Head of caudate nucleus (tissue), 42 donors: ENCODE measurements at places on chromosomes 7 and 10.

- no peak for DNase-seq
These were observed 31.9 kb downstream of the DUSP5 start for GRCh38 chr10:110529596-110530011.

DNA sequence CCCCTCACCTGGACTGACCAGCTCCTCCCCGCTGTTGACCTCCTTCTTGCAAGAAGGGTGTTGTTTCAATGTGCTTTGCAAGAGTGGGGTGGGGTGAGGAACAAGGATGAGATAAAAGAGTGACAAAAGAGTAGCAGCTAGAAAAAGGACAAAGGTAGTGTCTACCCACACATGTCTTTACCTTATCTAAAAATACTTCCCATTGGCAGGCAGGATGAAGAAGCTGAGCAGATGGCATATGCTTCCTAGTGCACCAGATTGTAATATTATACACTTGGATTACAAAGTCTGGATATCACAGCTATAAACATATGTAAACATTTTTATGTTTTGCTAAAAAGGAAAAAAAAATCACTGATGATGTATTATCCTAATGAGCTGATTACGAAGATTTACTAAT, 34.5 kb downstream of the CHN2 start:
- no peak for DNase-seq

GRCh38 chr7:138105221-138105620, 29.0 kb downstream of the AKR1D1 start:
- DNase-seq: no peak

- peak; percentile 91 for DNase-seq
These were observed 1.2 kb upstream of the LZTS2 start for GRCh38 chr10:100998183-100998990.

DNA sequence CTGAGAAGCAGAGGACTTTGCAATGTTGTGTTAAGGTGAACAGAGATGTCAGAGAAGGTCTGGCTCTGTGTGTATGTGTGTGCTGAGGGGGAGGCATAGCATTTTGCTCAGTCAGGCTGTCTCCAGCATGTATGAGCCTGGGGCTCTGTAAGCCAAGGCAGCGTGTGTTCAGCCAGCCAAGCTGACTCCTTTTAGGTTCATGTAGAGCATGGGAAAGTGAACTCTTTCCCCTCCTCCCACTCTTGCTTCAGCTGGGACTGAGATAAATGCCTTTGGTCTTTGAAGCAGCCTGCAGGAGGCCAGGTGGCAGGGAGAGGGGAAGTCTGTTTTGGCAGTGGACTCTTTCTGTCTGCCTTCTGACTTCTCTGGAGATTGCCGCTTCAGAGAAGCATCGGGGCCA, 3.8 kb downstream of the SFXN2 start:
- no peak for DNase-seq

- no peak for DNase-seq
These were observed 48.5 kb upstream of the ARL4A start for GRCh38 chr7:12638851-12639456.

DNA sequence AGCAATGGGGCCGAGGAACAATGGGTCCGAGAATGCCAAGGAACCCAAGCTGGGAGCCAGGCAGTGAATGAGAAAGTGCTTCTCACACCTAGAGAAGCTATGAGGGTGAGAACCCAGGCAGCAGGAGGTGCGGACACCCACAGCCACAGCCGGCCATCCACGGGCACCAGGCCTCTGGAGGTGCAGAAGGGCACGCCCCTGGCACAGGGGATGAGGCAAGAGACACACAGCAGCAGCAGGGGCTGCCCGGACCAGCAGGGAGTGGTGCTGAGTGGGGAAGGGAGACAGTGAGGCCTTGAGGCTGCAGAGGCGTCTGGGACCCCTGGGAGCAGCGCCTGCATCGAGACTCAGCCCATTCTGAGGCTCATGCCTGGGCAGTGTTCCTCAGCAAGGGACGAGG, 135.3 kb downstream of the MAD1L1 start:
- no peak for DNase-seq

- no peak for DNase-seq
These were observed 12.5 kb upstream of the ARPC1A start for GRCh38 chr7:99313204-99313573.

- DNase-seq: no peak
These were observed 554.9 kb downstream of the TCERG1L start for GRCh38 chr10:130756651-130757050.

DNA sequence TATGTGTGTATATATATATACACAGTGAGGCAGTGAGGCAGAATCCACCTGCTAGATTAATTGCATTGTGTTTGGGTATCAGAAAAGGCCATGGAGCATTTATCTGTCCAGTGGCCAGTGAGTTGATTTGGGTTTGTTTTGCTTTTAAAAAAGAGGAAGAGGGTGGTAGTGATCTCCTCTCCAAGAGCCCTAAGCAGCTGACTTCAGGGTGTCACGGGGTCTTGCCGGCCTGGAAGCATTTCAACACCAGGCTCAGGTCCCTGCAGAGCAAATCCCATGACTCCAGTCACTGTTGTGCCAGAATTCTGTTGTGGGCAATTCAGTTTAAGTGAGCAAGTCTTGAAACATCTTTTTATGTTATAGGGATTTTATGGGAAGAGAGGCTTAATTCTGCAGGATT, 30.6 kb upstream of the GPNMB start:
- DNase-seq: peak; percentile 63

- DNase-seq: no peak
These were observed 56.1 kb downstream of the ZNF783 start for GRCh38 chr7:149317986-149318672.

- DNase-seq: no peak
These were observed 16.6 kb downstream of the JAZF1 start for GRCh38 chr7:28163949-28164348.

GRCh38 chr10:32038777-32039176, 17.4 kb downstream of the KIF5B start:
- no peak for DNase-seq

DNA sequence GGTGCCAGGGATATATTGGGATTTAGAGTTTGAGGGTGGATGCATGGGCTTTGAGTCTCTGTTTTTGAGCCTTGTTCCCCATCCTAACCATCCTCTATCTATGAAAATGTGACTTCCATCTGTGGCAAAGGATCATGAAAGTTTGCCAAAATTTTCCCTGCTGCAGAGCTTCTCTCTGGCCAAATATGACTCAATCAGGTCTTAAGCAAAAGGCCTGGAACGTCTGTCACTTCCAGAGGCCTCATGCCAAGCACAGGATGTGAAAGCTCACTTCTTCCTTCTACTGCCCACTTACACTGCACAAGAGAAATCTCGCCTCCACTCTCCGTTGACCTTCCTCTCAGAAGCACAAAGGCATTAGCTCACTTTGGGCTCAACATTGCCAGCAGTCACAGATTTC, 696.9 kb upstream of the NRP1 start:
- DNase-seq: no peak

DNA sequence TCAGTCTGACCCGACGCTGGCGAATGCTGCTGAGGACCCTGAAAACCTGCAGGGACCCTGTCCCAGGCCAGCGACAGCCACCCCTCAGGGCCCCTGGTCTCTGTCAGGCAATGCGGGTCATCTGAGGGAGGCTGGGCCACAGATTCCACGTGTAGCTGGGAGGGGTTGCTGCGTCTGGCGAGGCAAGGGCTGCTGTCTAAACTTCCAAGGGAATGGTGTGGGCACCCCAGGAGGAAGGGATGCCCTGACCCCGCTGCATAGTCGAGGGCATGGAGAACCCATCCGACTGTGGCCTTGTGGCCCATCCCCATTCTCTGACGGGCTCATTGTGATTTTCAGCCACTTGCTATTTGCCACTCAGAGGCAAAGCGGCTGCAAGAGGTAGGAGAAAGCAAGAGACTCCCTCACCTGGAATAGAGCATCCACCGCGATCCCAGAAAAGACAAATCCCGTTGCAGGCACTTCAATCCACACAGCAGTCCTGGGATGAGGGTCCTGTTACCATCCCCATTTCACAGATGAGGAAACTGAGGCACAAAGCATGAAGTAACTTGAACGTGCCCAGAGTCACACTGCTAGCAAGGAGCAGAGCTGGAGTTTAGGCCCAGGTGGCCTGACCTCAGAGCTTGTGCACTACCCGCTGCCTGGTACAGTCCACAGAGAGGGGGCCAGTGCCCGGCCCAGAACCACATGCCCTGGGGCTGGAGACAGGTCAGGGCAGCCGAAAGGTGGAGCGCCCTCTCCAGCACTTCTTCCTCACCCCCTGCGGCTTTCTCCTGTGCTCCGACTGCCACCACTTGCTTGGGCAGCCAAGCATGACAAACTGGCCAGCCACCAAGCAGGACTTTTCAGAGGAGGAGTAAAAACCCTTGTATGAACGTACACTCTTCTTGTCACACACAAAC, 163.8 kb upstream of the KLF14 start:
- DNase-seq: no peak

DNA sequence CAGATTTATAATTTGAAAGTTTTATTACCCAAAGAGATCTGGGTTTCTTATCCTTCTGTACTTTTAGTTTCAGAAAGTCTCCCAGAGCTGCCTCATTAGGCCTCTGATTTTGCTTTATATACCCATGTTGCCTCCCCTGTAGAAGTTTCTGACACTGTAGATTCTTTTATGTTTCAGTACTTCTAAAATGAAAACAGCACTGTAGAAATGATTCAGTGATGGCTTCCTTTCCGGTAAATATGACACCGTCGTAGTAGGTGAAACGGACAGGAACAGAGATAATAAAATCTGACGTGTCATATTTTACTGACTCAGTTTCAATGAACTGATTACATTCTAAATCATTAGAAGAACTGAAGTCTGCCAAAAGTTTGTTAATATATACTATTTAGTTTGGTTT, 272.7 kb downstream of the TWIST1 start:
- no peak for DNase-seq

DNA sequence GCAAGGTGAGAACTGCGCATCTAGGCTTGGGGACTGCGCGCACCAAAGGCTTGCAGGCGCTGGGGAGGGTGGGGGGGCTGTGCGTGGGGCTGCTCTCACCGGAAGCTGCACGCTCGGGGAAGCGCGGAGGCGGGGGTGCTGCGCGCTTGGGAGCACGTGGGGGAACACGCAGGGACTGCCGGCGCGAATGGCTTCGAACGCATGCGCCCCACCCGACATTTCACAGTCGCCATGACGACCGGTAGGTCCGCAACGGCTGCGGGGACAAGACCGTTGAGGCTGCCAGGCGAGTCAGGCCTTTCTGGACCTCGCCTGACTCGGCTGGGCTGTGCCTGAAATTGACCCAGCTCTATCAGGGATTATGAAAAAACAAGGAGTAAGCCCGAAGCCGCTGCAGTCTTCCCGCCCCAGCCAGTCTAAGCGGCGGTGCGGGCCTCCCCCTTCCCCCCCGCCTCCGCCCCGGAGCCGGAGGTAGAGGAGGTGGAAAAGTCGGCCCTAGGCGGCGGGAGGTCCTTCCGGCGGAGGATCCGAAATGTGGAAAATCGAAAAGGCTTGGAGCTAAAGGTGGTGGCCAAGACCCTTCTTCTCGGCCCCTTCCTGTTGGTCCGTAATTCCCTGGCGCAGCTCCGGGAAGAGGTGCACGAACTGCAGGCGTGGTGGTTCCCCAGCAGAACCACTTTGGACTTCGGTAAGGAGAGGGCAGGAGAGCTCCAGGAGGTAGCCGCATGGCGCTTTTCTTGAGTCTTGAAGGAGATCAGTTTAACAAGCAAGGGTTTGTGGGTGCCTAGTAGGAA, 34.9 kb upstream of the STEAP1 start:
- peak; percentile 31 for DNase-seq

- DNase-seq: peak; percentile 79
These were observed 820 bp downstream of the WAC start for GRCh38 chr10:28533571-28534304.

GRCh38 chr7:16691241-16691640, 45.3 kb downstream of the BZW2 start:
- DNase-seq: no peak

- no peak for DNase-seq
These were observed 139.2 kb upstream of the RET start for GRCh38 chr10:42937649-42938180.

- DNase-seq: no peak
These were observed 187.3 kb upstream of the PRSS58 start for GRCh38 chr7:142445019-142445686.

DNA sequence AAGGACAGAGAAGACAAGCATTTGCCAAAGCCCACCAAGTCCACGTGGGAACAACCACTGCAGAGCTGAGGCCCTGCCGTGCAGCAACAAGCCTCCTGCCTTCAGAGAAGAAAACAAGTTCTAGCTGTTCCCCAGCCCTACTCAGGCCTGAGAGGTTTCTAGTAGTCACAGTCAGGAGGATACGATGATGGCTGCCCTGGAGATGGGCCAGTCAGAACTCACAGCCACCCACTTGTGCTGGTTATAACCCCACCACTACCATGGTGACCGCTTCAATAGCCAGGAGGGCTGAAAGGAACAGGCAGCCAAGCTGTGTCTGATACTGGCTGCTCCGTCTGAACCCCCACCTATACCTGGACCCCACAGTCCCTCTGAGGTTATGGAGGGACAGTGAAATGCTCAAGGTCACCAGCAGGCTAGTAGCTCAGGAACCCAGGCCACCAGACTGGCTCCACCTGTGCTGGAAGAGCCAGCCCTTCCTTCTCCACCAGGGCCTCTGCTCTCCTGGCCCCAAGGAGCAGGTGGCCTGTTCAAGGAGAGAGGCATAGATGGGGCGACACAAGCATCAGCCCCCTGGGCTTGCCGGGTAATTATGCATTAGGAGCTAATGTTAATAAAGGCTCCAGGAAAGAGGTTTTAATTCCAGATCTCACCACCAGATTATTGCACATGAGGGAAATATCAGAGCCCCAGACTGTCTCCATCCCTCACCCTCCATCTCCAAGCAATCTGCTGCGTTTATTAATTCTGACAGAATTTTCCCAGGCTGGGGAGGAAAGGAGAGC, 125.8 kb upstream of the PCBD1 start:
- DNase-seq: no peak
